ENCODE measurements at places on chromosomes 3 and 15.

DNA sequence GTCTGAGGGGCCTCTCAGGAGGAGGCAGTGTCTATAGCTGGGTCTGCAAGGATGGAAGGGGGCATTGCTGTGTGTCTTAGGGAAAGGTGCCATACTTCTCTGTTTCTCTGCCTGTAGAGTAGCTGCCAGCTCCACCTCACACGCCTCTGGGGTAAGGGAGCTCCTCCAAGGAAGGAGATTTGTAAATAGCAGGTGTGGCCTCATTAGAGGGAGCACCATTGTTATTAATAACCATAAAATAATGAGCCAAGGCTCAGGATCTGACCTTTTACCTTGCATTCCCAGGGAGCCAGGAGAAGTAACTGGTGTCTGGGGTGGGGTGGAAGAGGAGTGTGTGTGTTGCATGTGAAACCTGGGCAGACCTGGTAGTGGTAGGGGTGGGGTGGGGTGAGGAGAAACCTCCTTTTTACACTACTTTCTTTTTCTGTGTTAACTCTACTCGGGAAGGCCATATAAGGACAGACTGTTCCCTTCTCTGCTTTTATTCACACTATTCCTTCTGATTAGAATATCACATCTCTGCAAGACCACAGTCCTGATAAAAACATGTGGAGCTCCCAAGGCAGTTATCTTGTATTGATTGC is 2.2 kb upstream of the C15orf39 start:
- DNase-seq = no peak

- DNase-seq = no peak
Measured at GRCh38 chr3:42749025-42749752, 23.9 kb downstream of the CCDC13 start.

- DNase-seq = no peak
Measured at GRCh38 chr3:17076940-17077605, 192.3 kb downstream of the PLCL2 start.

- DNase-seq = no peak
Measured at GRCh38 chr15:74226761-74227540, 9.2 kb upstream of the CCDC33 start.

DNA sequence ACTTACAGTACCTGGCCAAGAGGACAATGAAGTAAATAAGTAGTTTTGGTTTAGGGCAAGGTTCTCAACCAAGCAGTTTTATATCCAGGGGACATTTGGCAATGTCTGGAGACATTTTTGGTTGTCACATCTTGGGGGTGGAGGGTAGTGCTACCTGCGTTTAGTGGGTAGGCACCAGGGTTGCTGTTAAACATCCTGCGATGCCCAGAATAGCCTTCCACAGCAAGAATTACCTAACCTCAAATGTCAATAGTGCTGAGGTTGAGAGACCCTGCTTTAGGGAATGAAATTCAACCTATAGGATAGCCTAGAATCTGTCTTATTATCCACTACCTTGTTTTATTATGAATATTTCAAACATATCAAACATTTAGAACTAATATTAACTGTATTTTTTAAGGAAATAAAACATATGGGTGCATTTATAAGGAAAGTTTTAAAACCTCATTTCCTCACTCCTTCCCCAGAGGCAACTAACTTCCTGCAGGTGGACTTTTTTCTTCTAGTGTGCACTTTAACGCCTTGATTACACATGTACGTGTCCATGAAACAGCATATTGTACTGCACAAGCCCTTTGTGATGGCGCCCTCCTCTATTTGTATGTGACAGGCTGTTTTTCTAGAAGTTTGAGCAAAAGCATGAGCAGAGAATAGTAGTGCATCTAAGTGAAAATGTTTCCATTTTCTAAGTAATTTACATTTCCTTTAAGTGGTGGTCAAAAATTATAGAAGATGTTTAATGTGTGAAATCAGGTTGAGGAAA is 57.1 kb downstream of the TRAK1 start:
- DNase-seq = no peak
